ENCODE measurements at places on chromosomes 16 and 17.

GRCh38 chr17:79362772-79363305 is 248.0 kb downstream of the RBFOX3 start:
- H3K36me3 ChIP-seq: no peaks in the 10 kb centered on the region
- no peaks in the 10 kb centered on the region for H3K27me3 ChIP-seq
- no peak overlapping the region for H3K27ac ChIP-seq
- H3K4me1 ChIP-seq: peaks cover 3% of the 10 kb centered on the region

DNA sequence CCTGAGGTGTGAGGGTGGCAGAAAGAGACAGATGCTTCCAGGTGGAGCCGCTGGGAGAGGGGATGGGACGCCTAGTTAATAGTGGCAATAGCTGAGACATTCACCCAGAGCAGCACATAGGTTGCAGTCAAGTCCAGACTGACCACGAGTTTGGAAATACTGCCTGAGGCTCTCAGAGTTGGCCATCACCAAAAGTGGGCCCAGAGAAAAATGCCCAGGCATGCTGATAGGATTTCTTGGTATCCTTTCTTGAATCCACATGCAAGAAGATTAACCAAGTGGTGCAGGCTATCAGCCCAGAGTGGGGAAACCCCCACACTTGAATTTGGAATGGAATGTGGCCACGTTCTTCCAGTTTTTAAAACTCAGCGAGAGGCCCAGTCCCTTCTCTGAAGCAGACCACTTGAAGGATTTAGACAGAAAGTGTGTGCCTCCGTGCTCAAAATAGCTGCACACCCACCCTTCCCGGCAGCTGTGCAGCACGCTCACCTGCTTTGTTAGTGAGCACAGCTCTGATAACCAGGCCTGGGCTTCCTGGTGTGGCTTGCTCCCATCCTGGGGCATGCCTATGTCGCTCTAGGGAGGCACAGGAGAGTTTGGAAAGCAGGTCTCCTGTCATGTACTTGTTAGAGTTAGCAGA is 35.7 kb downstream of the PLD6 start:
- H3K27ac ChIP-seq: no peak overlapping the region
- H3K4me1 ChIP-seq: peaks cover 10% of the 10 kb centered on the region
- H3K36me3 ChIP-seq: peaks cover 21% of the 10 kb centered on the region
- H3K27me3 ChIP-seq: no peaks in the 10 kb centered on the region
- H3K4me3 ChIP-seq: no peak overlapping the region

DNA sequence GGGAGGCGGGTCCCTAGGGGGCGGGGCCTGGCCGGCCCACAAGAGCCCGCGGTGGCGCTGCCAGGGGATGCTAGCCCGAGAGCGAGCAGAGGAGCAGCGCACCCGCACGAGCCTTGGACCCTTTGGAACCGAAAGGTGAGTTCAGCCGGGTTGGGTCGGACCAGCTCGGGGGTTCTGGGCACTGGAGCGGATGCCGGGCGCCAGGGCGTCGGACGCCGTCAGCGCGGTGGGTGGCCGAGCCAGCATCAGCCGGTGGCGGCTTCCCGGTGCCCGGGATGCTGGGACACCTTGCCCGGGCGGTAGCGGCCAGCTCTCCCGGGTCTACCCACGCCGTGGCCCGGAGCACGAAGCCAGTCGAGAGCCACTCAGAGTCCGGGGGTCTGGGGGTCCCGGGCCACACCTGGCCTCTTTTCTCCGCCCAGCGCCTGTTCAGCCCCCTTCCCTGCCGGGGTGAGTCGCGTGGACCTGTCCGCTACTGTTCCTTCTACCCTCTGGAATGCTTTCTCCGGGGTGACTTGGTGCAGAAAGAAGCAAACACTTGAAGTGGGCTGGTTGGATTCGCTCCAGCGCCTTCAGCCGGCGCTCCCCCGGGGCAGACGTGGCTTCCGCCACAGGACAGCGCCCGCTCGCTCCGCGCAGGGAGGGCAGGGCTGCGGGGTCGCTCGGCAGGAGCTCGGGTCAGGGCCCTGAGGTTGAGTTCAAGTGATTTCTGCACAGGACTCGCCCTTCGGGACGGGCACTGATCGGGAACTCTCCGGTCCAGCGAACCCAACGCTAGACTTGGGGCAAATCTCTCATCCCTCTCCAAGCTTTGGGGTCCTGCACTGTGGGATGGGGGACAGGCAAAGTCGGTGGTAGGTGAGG is at the start of gene SCNN1G:
Gene SCNN1G, plus strand, starts transcription at position 67 of the 864 bp plus-strand sequence. CDS start 3,527 bp downstream, outside the sequence.
- H3K27ac ChIP-seq: no peak within 1 kb of the TSS
- H3K36me3 ChIP-seq: no peaks in the 10 kb centered on the region
- peaks cover 16% of the 10 kb centered on the region for H3K4me1 ChIP-seq
- H3K4me3 ChIP-seq: peak within 1 kb of the TSS; percentile 75
- peaks cover 47% of the 10 kb centered on the region for H3K27me3 ChIP-seq
- DNase-seq: peak; percentile 33

DNA sequence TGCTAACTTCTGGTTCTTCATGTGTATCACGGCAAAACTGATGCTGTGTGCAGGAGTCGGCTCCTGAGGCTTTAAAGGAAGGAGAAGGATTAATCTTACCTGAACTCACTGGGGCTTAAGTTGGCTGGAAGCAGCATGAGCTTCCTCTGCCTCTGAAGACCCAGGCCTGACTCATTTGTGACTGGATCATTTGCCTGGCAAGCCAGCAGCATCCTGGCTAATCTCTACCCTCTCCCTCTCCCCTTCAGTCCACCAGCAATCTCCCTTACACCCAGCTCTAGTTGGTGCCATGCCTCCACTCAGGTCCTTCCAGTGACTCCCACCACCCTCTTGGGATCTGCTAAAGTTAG is 150.3 kb downstream of the IRX3 start:
- peaks cover 5% of the 10 kb centered on the region for H3K27me3 ChIP-seq
- H3K4me1 ChIP-seq: peaks cover 14% of the 10 kb centered on the region
- H3K4me3 ChIP-seq: no peak overlapping the region

GRCh38 chr17:54013072-54013471 is 190.3 kb downstream of the KIF2B start:
- peaks cover 35% of the 10 kb centered on the region for H3K36me3 ChIP-seq
- H3K27me3 ChIP-seq: no peaks in the 10 kb centered on the region
- peaks cover 7% of the 10 kb centered on the region for H3K4me1 ChIP-seq
- no peak overlapping the region for H3K27ac ChIP-seq

- no peak for DNase-seq
- no peak overlapping the region for H3K27ac ChIP-seq
- no peaks in the 10 kb centered on the region for H3K36me3 ChIP-seq
- no peak overlapping the region for H3K4me3 ChIP-seq
- peaks cover 74% of the 10 kb centered on the region for H3K27me3 ChIP-seq
These were observed 31.1 kb downstream of the RAI1 start for GRCh38 chr17:17712268-17712924.

- H3K27ac ChIP-seq: no peak overlapping the region
- peaks cover 18% of the 10 kb centered on the region for H3K36me3 ChIP-seq
- DNase-seq: no peak
- no peaks in the 10 kb centered on the region for H3K4me1 ChIP-seq
These were observed 13.3 kb upstream of the ACSF3 start for GRCh38 chr16:89080196-89080853.

- H3K4me3 ChIP-seq: no peak overlapping the region
- no peak overlapping the region for H3K27ac ChIP-seq
- H3K36me3 ChIP-seq: peaks cover 2% of the 10 kb centered on the region
- no peak for DNase-seq
- peaks cover 10% of the 10 kb centered on the region for H3K4me1 ChIP-seq
These were observed 16.1 kb upstream of the SPATA32 start for GRCh38 chr17:45277992-45278391.

- peaks cover 82% of the 10 kb centered on the region for H3K4me1 ChIP-seq
- H3K36me3 ChIP-seq: no peaks in the 10 kb centered on the region
- H3K27ac ChIP-seq: peak overlapping the region; percentile 98
- DNase-seq: peak; percentile 86
- H3K27me3 ChIP-seq: peaks cover 6% of the 10 kb centered on the region
These were observed 32.7 kb downstream of the CDK5R1 start for GRCh38 chr17:32519228-32520103.

DNA sequence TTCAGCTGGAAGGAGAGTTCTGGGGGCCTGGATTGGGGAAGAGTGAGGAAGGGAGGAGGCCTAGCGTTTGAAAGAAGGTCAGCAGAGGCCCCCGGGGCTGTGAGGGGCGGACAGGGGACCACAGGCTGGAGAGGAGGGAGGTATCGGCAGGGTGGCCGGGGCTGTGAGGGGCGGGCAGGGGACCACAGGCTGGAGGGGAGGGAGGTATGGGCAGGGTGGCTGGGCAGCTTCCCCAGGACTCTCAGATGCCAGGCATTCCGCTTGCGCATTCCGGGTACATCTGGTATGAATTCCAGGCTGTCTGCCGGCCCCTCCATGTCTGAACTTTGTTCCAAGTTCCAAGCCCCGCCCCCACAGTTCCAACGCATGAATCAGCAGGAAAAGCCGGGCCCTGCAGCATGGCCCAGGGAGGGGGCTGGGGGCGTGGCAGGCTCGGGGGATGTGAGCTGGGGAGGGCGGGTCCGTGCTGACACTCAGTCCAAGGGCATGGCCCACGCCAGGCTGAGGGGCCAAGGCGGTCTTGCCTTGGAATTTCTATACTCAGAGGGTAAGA is 4.3 kb upstream of the TLCD2 start:
- H3K36me3 ChIP-seq: no peaks in the 10 kb centered on the region
- DNase-seq: peak; percentile 97
- H3K27ac ChIP-seq: peak overlapping the region; percentile 97

DNA sequence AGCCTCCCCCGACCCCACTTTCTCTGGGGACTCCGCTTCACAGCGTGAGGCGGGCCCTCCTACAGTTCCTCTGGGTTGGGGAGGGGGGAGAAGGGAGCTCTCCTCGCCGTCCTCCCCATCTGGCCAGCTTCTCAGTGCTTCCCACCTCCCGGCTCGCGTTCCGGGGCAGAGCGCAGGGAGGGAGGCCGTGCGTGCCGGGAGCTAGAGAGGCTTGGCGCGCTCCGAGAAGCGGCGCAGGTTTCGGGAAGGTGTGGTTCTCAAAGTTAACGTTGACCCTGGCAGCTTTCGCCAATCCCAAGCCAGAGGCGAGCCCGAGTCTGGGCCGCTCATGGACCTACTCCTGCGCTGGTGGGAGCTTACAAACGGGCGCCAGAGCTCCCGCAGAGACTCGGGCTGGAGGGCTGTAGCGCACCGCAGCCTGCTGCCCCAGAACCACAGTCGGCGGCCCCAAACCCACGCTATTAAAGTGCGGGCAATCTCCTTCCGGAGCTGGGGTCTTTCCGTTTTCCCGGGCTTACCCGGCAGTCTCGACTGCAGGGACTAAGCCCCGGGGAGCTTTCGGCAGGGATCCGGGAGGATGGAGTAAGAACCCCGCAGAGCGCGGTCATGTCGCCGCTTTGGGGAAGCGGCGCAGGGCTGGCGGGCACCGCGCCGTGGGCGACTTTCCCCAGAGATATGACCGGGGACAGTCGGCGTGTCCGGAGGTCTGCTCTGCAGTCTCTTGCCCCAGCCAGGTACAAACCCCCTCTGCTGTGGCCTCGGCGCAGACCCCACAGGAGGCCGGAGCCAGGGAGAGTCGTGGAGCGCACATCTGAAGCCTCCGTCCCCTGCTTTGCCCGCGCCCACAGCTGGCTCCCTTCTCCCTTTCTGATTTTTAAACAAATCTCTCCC is 787 bp downstream of the CDH11 start:
- peaks cover 39% of the 10 kb centered on the region for H3K4me1 ChIP-seq
- H3K27me3 ChIP-seq: peaks cover 77% of the 10 kb centered on the region
- peak overlapping the region; percentile 80 for H3K4me3 ChIP-seq
- peak; percentile 40 for DNase-seq

DNA sequence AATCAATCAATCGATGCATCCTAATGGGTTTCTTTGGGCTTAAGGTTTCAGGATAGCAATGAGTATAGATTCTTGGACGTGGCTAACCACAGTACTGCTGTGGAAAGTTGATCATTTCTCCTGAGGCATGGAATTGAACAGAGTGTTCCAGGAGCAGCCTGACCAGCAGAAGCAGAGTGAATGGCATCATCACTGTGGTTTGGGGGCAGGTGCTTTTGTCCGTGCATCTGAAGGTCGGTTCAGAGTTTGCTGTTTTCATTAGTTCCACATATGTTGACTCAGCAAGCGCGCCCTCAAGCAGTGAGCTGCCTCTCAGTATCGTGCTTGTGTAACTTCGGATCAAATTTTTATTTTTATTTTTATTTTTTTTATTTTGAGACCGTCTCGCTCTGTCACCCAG is 24.9 kb downstream of the KIAA0513 start:
- DNase-seq: no peak
- H3K27me3 ChIP-seq: peaks cover 4% of the 10 kb centered on the region
- peaks cover 17% of the 10 kb centered on the region for H3K4me1 ChIP-seq
- H3K4me3 ChIP-seq: no peak overlapping the region
- H3K27ac ChIP-seq: no peak overlapping the region

GRCh38 chr17:57939797-57940196 is 15.4 kb downstream of the CUEDC1 start:
- no peaks in the 10 kb centered on the region for H3K36me3 ChIP-seq
- H3K27ac ChIP-seq: no peak overlapping the region
- H3K4me1 ChIP-seq: peaks cover 25% of the 10 kb centered on the region
- no peaks in the 10 kb centered on the region for H3K27me3 ChIP-seq

- no peak overlapping the region for H3K27ac ChIP-seq
- no peak overlapping the region for H3K4me3 ChIP-seq
- no peaks in the 10 kb centered on the region for H3K4me1 ChIP-seq
- H3K36me3 ChIP-seq: peaks cover 4% of the 10 kb centered on the region
These were observed 147.4 kb downstream of the TMEM132E start for GRCh38 chr17:34726536-34727384.

- peaks cover 36% of the 10 kb centered on the region for H3K27me3 ChIP-seq
- H3K36me3 ChIP-seq: peaks cover 26% of the 10 kb centered on the region
- no peak for DNase-seq
- H3K27ac ChIP-seq: no peak overlapping the region
- H3K4me3 ChIP-seq: no peak overlapping the region
- peaks cover 21% of the 10 kb centered on the region for H3K4me1 ChIP-seq
These were observed 3.7 kb downstream of the BCL6B start for GRCh38 chr17:7026471-7027115.

GRCh38 chr17:34765291-34765690 is 185.9 kb downstream of the TMEM132E start:
- no peak for DNase-seq
- H3K4me3 ChIP-seq: no peak overlapping the region
- H3K27me3 ChIP-seq: no peaks in the 10 kb centered on the region
- H3K4me1 ChIP-seq: peaks cover 22% of the 10 kb centered on the region
- no peaks in the 10 kb centered on the region for H3K36me3 ChIP-seq

DNA sequence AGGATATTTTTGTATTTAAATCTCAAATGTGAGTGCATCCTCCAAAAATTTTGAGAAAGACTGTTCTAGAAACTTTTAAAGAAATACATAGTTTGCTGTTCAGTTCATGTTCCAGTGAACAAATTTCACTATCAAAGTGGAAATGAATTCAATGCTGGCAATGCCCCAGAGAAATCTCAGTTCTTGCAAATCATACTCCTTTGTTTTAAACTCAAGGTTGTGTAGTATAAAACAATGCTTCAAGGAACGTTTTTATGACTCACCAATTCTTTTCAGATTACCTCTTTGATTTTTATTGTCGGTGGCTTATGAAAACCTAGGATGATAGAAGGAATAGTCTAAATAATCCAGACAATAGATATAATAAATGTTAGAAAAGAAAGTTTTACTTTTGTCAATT is 17.6 kb downstream of the LPCAT2 start:
- no peaks in the 10 kb centered on the region for H3K27me3 ChIP-seq
- peaks cover 11% of the 10 kb centered on the region for H3K36me3 ChIP-seq

All from WTC11 (cell line).